ENCODE measurements at places on chromosomes 2 and 18.

DNA sequence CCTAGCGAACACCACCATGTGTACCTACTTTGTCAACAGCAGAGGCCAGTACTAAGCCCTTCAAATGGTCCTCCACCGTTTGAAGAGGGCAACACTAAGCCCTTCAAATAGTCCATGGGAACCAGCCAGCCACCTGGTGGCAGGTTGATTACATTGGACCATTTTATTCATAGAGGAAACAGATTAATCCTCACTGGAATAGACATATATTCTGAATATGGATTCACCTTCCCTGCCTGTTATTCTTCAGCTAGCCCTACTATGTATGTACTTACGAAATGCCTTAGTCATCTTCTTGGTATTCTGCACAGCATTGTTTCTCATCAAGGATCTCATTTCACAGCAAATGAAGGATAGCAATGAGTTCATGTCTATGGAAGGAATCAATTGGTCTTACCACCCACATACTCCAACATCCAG lies 10.0 kb upstream of the ZNF396 start:
- DNase-seq = no peak

GRCh38 chr2:56713978-56714377 lies 530.2 kb downstream of the CCDC85A start:
- no peak for DNase-seq

DNA sequence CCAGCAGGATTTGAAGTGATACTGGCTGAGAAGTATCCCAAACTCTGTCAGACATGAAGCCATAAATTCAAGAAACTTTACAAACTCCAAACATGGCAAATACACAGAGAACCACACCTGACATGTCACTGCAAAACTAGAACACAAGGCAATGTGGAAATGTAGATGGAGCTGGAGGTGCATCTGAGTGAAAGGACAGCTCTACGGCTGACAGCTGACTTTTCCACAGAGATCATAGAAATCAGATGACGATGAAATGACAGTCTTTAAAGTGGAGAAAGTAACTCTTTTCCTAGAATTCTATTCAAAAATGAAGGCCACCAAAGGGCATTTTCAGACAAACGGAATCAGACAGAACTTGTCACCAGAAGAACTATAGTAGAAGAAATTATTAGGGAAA lies 97.5 kb downstream of the LDLRAD4 start:
- DNase-seq = no peak

DNA sequence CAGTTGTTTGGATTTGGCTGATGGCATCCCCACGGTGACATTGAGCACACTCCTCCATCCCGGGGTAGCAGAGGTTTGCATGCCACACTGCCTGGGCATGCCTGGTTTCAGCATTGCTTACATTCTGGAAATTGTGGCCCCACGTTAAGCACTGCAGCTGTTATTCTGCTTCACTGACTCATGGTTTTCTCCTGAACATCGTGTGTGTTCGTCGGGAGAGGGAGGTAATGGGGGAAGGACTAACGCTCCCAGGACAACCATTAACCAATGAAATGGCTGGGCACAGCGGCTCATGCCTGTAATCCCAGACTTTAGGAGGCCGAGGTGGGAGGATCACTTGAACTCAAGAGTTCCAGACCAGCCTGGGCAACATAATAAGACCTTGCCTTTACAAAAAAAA lies 28.2 kb upstream of the YWHAQ start:
- no peak for DNase-seq

- no peak for DNase-seq
Measured at GRCh38 chr2:109721135-109721534, 73.0 kb upstream of the RGPD5 start.

- DNase-seq = no peak
Measured at GRCh38 chr18:52499016-52499415, 159.0 kb downstream of the DCC start.

GRCh38 chr2:20444993-20445910 lies 1.6 kb upstream of the RHOB start:
- no peak for DNase-seq

DNA sequence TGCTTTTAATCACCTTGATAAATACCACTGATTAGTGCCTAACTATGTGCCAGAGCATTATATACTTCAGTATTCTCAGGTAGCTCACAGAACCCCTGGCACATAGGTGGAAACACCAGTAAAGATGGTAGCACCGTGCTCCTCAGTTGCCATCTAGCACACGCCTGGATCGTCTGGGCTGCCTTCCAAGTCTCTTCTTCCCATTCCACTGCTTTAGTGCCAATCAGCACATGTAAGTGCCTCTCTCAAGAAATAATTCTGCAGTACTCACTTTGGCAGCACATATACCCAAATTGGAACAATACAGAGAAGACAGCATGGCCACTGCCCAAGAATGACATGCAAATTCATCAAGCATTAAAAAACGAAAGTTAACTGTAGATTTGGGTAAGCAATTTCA lies 13.0 kb downstream of the POLR2D start:
- DNase-seq = no peak

GRCh38 chr2:18182861-18183260 lies 304.4 kb downstream of the KCNS3 start:
- no peak for DNase-seq

DNA sequence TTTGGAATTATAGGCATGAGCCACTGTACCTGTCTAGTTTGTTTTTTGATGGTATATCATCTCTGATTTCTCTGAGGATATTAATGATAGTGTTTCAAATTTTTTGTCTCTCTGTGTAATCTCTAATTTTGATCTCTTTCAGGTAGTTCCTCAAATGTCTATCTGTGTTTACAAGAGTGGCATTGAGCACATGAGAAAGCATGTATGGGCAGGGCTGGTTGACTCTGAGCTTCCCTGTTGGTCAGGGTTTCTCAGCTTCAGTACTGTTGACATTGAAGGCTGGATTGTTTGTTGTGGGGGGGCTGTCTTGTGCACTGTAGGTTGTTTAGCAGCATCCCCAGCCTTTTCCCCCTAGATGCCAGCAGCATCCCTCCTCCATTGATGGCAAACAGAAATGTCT lies 79.9 kb downstream of the TMEM247 start:
- DNase-seq = no peak

- no peak for DNase-seq
Measured at GRCh38 chr2:10913501-10914271, 2.0 kb downstream of the KCNF1 start.

DNA sequence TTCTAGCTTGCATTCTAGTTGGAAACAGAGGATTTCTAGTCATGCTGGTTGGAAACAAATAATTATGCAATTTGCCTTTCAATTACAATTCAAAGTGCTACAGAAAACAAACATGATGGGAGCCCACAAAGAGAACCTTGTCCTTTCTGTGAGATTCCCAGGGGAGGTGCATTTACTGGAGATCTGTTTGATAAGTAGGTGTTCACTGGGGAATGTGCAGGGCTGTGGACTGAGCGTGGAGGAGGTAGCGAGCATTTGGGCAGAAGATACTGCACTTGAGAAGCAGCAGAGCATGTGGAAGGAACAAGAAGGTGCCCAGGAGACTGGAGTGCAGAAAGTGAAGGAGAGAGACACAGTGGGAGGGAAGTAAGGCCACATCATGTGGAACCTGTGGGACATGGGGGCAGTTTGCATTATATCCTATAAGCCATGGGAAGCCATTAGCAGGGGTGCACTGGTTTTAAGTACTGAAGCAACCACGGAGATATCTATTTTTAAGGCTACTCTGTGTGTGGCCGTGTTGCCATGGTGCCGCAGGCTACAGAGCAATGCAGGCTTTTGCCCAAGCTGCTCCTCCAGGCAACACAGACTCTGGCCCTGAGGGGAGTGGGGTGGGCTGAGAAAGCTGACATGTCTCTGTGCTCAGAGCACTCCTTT lies 154.0 kb downstream of the ANTXR1 start:
- DNase-seq = no peak

GRCh38 chr2:130372055-130372832 lies 16.4 kb downstream of the PTPN18 start:
- DNase-seq = peak; percentile 48

- no peak for DNase-seq
Measured at GRCh38 chr2:53508667-53509066, 258.9 kb upstream of the CHAC2 start.

DNA sequence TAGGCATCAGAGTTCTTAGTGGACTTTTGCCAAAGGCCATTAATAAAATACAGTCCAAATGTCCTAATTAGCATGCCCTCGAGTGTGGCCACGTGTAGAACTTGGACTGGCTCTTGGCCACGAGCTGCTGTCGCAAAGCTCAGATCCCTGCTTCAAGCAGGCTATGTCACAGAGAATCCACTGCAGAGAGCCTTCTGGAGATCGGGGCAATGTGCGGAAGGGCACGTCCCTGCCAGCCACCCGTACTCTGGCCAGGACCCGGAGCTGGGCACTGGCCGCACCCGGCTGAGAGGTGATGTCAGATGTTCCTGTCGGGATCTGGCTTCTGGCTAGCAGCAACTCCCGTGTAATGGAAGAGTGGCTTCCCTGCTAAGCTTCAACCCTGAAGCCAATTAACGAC lies 432.7 kb upstream of the ID2 start:
- DNase-seq = no peak

DNA sequence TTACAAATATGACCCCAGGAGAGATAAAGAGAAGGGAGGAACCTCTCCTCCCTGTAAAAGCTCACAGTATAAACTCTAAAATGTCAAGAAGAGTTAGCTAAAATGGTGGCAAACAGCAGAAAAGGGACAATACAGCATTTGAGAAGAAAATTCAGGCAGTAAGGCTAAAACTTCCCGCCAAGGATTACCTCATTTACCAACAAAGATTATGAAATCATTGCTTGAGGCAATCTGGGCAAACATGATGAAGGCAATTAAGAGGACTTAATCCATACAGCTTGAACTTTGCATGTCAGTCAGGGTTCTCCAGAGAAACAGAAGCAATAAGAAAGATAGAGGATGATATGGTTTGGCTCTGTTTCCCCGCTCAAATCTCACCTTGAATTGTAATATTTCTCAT lies 81.4 kb downstream of the CMPK2 start:
- no peak for DNase-seq

DNA sequence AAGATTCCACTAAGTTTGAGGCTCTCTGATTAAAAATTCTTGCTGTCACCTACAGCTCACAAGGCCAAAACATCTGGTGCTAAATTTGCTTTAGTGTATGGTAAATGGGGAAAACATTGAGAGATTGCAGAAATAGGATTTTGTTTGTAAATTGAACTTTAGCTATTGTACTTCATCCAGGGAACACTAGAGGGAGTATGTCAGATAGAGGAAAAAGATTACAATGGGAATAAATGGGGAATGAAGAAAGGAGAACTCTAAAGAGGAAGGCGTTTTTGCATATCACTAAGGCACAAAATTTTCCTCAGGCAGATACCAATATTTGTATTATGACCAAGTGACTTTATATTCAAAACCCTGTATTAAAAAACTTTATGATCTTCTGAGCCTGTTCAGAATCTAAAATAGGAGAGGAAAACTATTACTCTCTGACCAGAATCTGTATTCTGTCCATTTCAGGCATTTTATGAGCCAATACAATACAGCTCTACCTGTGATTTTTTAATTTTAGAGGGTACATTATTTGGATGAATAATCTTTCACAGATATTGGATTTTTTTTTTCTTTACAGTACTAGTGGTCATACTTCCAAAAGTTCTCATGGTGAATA lies 52.3 kb upstream of the ITGB6 start:
- no peak for DNase-seq

DNA sequence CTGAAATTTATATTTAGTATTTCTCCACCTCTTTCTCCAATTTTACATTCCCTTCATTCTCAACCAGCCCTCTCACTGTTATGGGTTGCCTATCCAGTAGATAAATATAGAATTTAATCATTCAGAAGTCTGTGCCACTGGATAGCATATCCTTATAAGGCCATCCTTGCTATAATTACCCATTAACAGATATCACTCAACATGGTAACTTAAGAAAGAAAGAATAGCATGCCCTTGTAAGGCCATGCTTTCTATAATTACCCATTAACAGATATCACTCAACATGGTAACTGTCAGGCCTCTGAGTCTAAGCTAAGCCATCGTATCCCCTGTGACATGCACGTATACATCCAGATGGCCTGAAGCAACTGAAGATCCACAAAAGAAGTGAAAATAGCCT lies 1137.4 kb upstream of the FAM98A start:
- no peak for DNase-seq

- DNase-seq = peak; percentile 34
Measured at GRCh38 chr2:120029672-120030640, 17.1 kb downstream of the EPB41L5 start.

- DNase-seq = no peak
Measured at GRCh38 chr2:173196080-173196479, 120.4 kb downstream of the MAP3K20 start.

GRCh38 chr2:227889336-227889735 lies 17.9 kb downstream of the DAW1 start:
- no peak for DNase-seq

DNA sequence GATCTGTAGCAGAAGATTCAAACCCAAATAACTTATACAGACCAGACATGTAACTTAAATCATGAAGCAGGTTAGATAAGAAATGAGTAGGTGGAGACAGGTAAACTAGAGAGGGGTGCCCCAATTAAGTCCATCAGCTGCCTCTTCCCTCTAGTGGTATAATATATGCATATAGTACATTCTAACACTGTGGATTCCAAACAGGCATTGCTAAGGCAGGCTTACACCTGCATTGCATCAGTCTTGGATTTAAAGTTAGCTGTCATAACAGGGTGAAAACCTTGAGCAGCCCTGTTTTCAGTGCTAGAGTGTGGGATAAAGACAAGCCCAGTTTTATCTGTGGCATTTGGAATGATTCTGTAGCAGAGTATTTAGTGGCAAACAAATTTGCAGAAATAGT lies 63.4 kb downstream of the NYAP2 start:
- no peak for DNase-seq
